ENCODE measurements at places on chromosomes 2 and 18.

GRCh38 chr2:62604336-62604735 lies 98.3 kb upstream of the TMEM17 start:
- peak; percentile 67 for DNase-seq

DNA sequence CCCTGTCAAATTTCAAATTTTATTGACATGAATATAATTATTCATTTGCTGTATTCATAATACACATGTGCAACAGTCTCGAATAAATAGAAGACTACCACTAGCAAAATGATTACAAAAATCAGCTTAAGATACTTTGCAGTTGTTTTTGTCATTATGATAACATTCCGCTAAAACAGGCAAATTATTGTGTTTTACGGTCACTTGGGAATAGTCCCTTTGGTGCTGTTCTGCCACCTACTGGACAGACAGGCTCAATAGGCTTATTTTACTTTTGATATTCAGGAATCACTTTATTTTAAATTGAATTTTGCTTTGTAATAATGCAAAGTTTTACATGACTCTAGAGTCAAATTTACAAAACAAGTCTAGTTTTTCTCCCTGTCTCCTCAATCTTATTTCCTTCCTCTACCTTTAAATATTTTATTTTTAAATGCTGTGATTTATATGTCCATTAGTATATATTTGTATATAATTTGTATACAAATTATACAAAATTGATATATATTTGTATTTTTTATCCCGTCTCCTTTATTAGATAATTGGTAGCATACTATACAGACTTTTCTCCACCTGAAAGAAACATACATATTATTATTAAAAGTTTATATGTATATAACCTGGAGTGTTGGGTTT lies 456.3 kb downstream of the DLGAP1 start:
- DNase-seq: no peak

GRCh38 chr2:151363709-151364108 lies 6.3 kb downstream of the TNFAIP6 start:
- no peak for DNase-seq

- DNase-seq: no peak
These were observed 59.5 kb downstream of the CHN1 start for GRCh38 chr2:174945601-174946260.

GRCh38 chr18:9173770-9174233 lies 37.2 kb downstream of the ANKRD12 start:
- no peak for DNase-seq

DNA sequence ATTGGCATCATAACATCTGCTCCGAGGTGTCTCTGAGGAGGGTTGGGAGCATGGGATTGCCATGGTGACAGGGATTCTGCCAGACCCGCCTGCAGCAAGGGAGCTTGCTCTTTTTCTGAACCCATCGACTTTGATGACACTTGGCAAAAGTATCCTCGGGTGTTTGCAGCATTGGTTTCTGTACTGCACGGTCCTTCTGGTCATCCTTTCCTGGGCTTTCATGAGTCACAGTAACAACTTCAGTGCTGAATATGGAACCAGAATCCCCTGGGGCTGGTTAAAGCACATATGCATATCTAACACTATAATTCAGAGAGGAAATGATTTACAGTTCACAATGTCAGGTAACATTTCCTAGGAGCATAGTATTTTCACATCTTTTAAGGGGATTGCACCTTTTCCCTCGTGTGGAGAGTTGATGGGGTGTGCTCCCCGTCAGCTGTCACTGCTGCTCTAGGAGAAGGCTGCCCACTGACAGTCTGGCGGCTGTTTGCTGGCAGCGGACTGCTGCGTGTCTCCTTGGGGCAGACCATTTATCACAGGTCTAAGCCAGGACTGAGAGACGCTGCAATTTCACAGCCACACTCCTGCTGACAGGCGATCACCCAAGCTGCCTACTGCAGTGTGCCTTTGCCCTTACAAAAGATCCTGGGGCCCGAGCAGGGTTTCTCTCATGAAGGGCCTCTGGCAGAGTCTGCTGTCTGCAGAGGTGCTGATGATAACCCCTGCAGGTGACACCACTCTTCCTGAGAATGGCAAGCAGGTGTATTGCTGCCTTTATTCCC lies 425.3 kb downstream of the THSD7B start:
- DNase-seq: no peak

DNA sequence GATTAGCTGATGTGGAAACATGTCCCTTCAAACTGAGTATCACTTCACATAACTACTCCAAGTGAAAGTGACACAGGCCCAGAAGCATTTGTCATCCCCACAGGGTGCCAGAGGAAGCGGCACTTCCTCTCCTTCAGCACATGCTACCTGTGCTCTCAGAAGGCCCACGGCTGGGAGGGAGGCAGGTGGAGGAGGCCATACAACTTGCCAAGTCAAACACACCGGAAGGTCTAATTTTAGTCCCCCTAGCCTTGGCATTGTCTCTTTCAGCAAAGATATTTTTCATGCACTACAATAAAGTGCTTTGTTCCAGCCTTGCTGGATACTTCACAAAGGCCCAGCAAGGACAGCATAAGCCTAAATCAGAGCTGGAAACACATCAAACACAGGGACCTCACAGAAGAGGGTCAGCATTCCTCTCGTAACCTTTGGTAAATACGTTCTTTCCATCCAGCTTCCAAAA lies 38.0 kb downstream of the VSNL1 start:
- DNase-seq: no peak

GRCh38 chr2:183998041-183998796 lies 600.1 kb upstream of the ZNF804A start:
- DNase-seq: no peak
